Progenitor cell of endocrine pancreas (in vitro differentiated cells): ENCODE measurements at places on chromosomes 7 and 10.
A peak's percentile ranks its signal among the peaks of the same experiment; 100 is the strongest.

GRCh38 chr7:117872561-117873309 is 506 bp downstream of the CTTNBP2 start:
- peak; percentile 20 for DNase-seq

GRCh38 chr7:11208883-11209465 is 235.3 kb downstream of the PHF14 start:
- DNase-seq, result no peak

DNA sequence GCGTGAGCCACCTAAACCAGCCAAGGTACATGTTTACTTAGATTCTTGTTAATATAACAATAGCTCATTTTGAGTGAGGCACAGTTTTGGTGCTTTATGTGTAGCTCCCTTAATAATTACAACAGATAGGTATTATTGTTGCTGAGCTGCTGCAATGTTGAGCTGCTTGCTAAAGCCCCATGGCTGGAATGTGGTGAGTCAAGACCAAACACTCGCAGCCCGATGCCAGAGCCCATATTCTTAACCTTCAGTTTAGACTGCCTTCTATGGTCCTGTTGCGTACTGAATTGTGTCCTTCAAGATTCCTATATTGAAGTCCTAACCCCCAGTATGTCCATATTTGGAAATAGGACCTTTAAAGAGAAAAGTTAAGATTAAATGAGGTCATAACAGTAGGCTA is 407.1 kb downstream of the NEBL start:
- DNase-seq, result no peak

DNA sequence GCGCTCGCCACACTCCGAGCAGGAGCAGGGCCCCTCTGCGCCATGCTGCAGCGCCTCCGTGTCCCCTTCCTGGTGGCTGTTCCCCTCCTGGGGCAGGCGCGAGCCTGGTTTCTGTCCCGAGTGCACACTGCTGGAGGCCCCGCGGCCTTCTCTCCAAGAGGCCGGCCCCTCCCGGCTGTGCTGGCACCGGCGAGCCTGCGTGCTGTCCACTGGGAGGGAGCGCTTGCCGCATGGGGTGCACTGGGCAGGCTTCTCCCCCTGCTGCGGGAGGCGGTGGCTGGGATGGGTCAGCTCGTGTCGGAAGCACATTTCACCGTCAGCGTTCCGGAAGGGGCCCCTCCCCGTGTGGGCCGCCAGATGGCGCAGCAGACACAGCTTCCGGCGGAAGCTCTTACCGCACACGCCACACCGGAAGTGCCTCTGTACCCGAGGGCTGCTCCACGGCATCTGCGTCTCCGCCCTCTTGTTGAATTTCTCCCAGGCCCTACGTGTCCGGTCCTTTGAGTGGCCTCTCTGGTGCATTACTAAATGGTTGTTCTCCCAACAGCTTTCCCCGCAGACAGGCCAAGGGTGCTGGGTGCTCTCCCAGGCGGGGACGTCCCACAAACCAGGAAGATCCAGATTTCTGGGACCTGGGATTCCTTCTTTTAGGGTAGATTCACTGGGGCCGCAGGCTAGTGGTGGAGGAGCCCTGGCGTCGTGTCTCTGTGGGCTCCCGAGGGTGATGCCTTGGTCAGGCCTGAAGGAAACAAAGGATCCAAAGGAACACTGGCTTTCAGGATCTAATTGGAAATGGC is 18.7 kb downstream of the ZNF786 start:
- no peak for DNase-seq

DNA sequence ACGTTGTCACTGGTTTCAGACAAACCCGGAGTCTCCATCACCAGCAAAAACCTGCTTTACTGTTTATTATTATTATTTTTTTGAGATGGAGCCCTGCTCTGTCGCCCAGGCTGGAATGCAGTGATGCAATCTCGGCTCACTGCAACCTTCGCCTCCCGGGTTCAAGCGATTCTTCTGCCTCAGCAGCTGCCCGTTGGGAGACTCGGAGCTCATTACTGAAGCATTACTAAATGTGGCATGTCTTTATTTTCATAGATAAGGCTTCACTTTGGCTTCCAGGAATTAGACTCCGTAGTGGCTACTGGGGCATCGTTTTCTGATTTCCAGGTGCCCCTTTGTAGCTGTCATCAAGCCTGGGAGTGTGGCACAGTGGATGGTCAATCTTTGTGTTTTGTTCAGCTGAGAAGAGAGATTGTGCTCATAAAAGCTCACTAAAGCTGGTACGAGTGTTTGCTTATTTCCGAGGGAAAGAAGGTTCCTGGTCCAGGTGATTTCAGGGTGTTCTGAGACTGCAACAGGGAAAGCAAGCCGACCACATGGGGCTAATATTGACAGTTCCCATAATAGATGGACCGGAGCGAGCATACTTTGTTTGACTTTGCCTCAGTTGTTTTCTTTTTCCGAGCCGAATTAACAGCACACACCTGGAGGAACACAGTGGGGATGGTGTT is 163.1 kb downstream of the CAMK1D start:
- DNase-seq, result no peak

DNA sequence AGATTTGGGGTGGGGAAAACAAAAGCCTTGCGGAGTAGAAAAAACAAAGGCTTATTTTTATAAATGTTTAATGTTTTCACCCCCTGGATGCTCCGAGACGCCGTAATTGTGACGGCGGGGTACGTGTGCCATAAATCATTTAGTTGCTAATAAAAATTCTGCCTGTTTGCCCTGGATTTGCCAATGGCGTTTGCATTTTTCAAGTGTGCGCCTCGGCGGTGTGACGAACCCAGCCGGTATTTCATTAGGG is 2.5 kb upstream of the TNRC18 start:
- no peak for DNase-seq

DNA sequence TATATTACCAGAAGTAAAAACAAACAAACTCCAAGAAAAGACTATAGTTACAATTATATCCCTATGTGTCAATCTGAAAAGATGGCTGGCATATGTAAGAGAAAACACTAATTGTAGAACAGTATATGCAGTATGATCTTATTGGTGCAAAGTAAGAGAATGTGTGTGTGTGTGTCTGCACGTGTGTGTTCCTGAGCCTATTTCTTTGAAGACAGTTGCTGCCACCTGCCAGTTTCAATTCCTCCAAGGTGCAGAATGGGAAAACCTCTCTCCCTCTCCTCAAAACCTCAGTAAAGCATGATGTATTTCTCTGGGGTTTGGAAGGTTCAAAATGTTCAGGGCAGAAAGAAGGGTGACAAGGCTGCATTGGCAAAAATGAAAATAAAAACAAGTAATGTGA is 8.8 kb upstream of the SFTPA1 start:
- no peak for DNase-seq

- DNase-seq, result no peak
Measured at GRCh38 chr10:17427201-17427600, 27.2 kb downstream of the ST8SIA6 start.

GRCh38 chr10:24120646-24121045 is 88.3 kb upstream of the KIAA1217 start:
- no peak for DNase-seq

DNA sequence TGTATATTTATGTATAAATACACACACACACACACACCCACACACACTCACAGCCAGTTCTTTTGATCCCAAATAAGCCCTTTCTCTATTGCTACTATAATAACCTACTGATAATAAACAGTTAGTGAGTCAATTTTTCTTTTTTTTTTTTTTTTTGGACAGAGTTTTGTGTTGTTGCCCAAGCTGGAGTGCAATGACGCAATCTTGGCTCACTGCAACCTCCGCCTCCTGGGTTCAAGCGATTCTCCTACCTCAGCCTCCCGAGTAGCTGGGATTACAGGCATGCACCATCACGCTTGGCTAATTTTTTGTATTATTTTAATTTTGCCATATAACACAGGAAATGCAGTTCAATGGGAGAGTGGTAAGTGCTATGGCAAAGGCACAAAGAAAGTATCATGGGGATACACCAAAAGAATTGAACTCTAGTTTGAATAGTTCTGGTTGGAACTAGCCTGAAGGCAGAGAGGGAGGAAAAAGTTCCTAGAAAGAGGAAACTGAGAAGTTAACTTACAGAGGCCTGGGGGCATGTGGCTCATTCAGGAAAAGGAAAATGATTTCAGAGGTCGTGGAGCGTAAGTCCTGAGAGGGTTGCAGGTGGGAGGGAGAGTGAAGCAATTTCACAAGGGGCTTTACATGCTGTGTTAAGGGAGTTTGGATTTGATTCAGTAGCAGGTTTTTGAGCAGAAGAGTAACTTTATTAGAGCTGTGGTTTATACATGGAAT is 44.4 kb upstream of the JCAD start:
- DNase-seq, result no peak

DNA sequence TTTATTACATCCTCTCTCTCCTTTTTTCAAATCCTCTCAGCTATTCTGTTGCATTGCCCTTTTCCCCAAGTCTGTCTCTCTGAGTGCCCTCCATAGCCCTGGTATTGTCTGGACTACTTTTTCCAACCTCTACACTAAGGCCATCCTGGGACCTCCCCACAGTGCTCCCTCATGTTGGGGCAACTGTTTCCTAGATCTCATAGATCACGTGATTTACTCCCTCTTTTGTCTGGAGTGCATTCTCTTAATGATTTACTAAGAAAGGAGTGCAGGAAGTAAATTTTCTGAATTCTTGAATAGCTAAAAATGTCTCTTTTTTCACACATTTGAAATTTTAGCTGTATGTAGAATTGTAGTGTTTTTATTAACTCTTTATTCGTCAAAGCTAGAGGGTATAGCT is 217.0 kb downstream of the PAXIP1 start:
- DNase-seq, result no peak

DNA sequence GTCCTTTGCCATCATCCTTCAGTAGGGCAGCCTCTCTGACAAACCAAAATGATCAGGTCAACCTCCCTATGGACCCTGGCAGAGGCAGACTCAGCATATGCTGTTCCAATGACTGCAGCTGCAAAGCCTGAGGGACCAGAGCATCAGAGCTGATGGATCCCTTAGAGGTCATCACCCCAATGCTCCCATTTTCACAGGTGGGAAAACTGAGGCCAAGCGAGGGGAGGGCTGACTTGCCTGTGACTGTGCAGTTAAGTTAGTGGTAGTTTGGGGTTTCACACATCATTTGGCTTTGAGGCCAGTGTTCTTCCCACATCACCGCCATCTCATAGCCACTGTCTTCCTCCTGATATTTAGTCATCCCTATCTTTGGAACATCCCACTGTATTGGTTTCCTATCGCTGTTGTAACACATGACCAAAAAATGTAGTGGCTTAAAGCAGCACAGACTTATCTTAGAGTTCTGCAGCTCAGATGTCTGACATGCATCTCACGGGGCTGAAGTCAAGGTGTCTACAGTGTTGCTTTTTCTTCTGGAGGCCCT is 69.3 kb upstream of the PDZD8 start:
- DNase-seq, result no peak

GRCh38 chr10:116126954-116127695 is 145.9 kb downstream of the GFRA1 start:
- no peak for DNase-seq

GRCh38 chr10:67302701-67303100 is 376.9 kb downstream of the LRRTM3 start:
- no peak for DNase-seq

GRCh38 chr7:11726794-11727155 is 105.2 kb downstream of the THSD7A start:
- DNase-seq, result no peak

DNA sequence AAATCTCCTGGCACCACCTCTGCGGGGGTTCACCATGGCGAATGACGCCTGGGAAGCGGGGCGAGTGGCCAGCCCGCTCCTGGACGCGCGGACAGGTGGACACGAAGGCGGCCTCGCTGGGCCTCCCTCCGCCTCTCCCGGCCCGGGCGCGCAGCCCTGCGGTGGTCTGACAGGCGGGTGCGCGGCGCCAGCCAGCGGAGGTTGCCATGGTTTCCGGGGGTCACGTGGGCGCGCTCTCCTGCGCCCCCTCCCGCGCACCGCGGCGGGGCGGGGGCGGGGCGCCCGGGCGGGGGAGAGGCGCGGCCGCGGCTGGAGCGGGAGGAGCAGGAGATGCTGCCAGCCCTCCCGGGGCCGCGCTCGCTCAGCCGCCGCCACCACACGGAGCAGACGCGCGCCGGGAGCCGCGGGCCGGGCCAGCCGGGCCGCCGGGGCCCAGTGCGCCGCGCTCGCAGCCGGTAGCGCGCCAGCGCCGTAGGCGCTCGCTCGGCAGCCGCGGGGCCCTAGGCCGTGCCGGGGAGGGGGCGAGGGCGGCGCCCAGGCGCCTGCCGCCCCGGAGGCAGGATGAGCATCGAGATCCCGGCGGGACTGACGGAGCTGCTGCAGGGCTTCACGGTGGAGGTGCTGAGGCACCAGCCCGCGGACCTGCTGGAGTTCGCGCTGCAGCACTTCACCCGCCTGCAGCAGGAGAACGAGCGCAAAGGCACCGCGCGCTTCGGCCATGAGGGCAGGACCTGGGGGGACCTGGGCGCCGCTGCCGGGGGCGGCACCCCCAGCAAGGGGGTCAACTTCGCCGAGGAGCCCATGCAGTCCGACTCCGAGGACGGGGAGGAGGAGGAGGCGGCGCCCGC is at the start of gene PRKAR2B:
Gene PRKAR2B, plus strand, starts transcription at position 359 of the 848 bp plus-strand sequence. Its CDS starts 203 bp downstream, at position 562.
- peak; percentile 84 for DNase-seq

DNA sequence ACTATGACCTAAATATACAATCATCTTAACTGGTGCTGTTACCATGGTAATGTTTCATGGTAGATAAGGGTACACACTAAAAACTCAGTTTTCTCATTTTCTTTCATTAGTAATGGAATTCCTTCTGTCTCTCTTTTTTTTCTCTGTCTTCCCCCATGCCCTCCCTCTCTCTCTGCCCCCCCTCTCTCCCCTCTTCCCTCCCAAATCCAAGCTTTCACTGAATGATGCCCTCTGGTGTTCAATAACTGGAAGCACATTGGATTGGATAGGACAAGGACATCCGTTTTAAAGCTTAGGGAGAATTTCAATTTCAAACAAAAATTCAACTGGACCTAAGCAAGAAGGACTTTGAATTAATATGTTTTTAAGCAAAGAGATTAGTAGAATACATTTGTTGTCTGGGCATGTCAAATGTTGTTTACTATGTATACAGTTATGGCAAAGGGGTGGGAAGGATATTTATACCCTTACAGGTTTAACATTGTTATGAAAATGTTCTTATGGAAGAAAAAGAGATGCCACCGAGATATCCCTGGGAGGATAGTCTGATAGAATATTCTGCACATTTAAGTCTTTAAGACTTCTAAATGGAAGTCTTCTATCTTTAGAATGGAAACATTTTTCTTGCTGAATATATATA is 6.1 kb downstream of the CHRM2 start:
- no peak for DNase-seq

DNA sequence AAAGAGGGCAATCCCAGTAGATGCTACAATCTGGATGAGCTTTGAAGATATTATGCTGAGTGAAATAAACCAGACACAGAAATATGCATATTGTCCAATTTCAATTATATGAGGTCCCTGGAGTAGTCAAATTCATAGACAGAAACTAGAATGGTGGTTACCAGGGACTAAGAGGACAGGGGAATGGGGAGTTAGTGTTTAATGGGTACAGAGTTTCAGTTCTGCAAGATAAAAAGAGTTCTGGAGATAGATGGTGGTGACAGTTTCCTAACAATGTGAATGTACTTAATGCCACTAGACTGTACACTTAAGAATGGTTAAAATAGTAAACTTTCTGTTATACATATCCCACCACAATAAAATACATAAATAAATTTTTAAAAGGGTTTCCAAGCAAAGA is 236.6 kb downstream of the ELMO1 start:
- DNase-seq, result no peak
